ENCODE measurements at places on chromosomes 7 and 10.

- DNase-seq, result no peak
Measured at GRCh38 chr10:71847418-71847817, 3.6 kb downstream of the PSAP start.

GRCh38 chr10:47383261-47384147 lies 589 bp downstream of the ZNF488 start:
- no peak for DNase-seq

- DNase-seq, result no peak
Measured at GRCh38 chr7:2908103-2908683, 64.1 kb upstream of the GNA12 start.

DNA sequence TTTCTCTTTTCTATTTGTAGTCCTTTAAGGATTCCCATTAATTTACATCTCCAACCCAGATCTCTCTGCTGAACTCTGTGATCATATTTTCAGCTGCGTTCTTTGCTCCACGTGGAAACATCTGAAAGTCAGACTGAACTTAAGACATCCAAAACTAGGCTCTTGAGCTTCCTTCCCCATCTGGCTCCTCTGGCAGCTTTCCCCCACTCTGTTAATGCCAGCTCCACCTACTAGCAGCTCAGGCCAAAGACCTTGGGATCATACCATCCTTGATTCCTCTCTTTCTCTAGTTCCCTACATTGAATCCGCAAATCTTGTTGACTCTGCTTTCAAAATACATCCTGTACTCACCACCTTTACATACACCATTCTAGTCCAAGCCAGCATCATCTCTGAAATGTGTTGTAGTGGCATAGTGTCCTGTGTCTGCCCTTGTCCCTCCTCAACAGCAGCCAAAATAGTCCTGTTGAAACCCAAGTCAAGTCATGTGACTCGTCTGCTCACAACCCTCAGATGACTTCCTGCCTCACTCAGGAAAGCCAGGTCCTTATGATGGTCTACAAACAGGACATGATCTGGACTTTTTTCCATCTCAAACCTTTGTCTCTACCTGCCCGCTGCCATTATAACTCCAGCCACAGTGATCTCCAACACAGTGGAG lies 7.0 kb downstream of the REEP3 start:
- no peak for DNase-seq

DNA sequence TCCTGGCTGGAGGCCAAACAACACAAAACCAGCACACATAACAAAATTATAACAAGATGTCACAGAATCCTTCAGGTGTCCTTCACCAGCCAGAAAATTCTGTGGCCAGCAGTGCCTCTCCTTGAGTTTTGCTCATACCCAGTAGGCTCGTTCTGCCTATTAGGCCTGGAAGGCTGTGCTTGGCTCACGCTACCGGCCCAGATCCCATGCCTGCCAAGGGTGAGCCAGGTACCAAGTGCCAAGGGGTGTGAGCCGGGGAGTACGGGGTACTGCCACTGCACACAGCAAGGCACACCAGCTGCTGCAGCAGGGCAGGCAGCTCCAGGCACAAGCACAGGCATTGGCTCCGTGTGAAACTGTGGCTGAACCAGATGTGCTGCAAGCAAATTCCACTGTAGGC lies 1562.0 kb downstream of the REEP3 start:
- no peak for DNase-seq

DNA sequence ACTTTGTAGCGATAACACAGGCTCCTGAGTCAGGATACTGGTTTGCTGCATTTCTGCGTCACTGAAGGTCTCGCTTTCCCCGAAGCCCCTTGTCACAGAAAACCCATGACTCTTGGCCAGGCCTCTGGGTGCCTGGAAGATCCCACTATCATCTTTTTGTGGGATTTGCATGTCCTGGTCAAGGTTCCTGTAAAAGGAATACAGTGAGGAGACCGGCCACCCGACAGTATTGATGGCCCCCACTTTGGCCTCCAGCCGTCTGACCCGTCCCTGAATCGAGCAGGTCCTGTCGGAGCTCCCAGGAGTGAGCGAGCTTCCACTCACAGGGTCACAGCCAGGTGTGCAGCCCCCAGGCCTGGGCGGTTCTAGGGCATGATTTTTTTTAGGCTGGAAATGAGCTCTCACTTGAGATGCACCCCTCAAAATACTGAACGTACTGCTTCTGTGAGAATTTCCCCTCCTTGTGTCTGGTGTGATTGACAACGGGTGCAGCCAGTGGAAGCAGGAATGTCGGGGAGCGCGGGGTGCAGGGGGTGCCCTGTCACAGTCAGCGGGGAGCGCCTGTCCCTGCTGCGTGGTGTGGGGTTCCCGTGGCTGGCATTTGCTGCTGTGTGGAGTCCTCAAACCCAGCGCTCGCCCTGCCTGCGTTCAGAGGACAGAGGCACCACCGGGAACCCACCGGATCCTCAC lies 75.8 kb downstream of the DNAJB6 start:
- DNase-seq, result no peak

DNA sequence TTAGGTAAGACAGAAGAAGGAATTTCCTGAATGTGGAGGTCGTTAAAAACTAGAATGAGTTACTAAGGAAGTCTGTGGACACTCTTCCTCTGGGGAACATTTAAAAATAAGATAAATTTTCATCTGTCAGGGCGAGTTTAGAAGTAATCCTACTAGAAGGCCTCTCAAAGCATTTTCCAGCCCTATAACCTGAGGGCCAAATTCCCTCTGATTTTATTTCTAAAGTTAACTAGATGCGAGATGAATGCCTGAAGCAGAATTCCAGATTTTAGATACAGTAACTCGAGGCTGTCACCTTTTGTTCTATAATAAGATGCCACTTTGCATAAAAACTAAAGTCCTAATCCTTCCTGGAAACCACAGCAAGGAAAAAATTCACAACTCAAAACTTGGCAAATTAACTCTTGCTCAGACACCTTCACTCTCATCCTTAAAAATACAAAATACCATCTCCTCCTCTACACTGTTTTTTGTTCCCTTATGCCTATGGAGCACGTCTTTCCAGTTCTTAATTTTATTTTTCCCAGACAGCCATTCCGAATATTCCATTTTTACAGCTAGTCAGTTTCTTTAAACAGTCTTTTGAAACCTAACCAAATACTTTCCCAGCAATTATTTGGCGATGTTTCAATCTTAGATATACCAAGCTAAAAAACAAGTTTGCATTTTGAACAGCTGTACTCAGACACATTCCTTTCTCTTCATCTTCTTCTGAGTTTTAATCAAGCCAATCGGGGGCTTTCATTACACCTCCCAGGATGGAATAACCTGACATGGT lies 420.7 kb upstream of the NFE2L3 start:
- no peak for DNase-seq

- peak; percentile 12 for DNase-seq
Measured at GRCh38 chr10:102776779-102777456, 33.2 kb downstream of the WBP1L start.

GRCh38 chr10:100554902-100555301 lies 19.2 kb downstream of the HIF1AN start:
- no peak for DNase-seq

DNA sequence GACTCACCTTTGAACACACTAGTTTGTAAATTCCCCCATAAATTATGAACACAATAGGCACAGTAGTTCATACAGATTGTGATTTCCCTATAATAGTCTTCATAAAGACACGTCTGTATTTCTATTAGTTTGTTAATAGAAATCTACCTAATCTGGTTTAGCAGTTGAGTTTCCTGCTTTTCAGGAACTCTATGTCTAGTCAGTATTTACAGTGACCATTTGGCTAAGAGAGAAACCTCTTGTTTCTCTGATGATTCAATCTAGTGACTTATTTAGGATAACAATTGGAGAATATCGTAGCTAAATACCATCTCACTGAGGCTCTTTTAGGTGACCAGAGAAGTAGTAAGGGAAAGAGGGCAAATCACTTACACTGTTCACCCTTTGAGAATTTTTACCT lies 5.9 kb upstream of the HERPUD2 start:
- DNase-seq, result no peak

DNA sequence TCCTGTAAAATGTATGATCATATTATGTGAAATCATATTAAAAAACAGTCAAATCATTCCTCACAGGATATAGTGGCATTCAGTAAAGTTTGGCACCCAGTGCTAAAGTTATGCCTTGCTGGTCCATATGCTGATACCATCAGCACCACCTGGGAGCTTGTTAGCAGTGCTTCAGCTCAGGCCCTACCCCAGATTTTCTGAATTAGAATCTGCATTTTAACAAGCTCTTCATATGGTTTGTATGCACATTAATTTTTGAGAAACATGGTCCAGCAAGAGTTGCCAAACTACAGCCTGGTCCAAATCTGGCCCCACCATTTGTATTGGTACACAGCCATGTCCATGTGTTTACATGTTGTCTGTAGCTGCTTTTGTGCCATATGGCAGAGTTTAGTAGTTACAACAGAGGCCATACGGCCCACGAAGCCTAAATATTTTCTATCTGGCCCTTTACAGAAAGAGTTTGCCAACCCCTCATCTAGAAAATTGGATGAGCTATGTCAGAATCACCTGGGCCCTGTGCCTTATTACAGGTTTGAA lies 30.1 kb downstream of the RAB18 start:
- DNase-seq, result no peak

DNA sequence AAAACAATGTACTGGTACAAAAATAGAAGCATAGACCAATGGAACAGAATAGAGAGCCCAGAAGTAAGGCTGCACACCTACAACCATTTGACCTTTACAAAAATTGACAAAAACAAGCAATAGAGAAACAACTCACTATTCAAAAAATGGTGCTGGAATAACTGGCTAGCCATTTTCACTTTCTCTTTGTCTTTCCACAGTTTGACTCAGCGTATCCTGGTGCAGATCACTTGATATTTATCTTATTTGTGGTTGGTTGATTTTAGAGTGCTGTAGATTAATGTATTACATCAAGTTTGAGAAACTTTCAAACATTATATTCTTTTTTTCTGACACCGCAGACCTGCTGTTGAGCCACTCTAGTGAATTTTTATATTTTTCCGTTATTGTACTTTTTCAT lies 381.4 kb downstream of the DGKB start:
- no peak for DNase-seq
